ENCODE measurements at places on chromosomes 16 and 17.

- DNase-seq, result no peak
Observed at GRCh38 chr17:40621019-40621418, 26.6 kb downstream of the SMARCE1 start.

- DNase-seq, result no peak
Observed at GRCh38 chr17:19787733-19788357, 39.7 kb upstream of the ALDH3A1 start.

DNA sequence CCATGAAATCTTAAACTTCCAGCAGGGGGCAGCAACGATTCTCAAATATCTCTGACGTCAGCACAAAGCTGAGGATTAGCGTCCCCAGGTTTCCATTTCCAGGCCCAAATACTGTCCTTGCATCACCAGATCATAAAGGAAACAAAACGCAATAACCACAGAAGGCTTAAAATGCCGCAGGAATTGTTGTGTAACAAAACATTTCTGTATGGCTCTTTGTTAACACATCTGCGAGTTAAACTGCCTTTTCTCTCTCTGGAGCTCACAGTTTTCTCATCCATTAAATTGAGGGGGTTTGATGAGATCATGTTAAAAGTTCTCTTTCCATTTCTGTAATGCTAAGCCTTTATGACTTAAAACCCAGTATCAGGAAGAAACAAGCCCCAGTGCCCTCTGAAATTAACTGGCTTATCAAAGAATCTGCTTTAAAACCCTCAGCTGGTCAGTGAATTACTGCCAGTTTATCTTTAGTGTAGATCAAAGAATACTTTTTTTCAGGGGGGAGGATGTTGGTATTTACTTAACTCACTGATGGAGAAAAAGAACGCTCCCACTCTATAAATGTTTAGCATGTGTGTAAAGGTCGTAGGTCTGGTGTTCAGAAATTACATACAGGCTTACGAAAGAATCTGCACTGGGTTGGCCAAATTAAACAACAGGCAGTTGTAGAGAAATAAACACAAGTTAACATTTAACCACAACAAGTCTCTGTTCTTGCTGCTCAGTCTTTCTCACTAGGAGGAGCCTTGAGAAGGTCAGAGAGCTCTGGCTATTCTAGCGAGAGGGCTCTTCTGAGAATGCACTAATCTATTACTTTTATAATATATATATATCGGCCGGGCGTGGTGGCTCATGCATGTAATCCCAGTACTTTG lies 10.6 kb upstream of the TERF2 start:
- peak; percentile 83 for DNase-seq

- peak; percentile 62 for DNase-seq
Observed at GRCh38 chr17:29591146-29591736, 1.7 kb upstream of the ANKRD13B start.

- no peak for DNase-seq
Observed at GRCh38 chr16:24409045-24409444, 130.3 kb upstream of the RBBP6 start.

Measured in BE2C (cell line).